Activated CD8-positive, alpha-beta memory T cell treated with anti-CD3 and anti-CD28 coated beads for 1 hour (primary cell): ENCODE measurements at places on chromosomes 4 and X.

DNA sequence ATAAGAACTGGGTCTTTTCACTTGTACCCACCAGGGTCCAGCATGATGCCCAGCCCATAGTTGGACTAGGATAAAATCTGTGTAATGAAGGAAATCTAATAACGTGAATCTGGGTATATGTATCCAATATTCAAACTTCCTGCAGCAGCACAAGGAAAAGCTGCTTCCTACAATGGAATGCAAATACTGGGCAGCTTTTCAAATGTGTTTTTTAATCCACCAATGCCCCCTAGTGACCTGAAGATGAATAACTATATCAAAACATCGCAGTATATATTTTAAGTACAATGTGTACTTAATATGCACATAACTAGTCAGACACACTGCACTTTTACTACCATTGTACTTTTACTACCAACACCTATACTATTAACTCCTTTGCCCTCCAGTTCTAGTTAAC lies 5.3 kb downstream of the APOO start:
- DNase-seq, result no peak

- no peak for DNase-seq
Measured at GRCh38 chr4:105622269-105622668, 69.8 kb downstream of the ARHGEF38 start.

GRCh38 chrX:41912923-41913322 lies 10.4 kb downstream of the CASK start:
- no peak for DNase-seq

DNA sequence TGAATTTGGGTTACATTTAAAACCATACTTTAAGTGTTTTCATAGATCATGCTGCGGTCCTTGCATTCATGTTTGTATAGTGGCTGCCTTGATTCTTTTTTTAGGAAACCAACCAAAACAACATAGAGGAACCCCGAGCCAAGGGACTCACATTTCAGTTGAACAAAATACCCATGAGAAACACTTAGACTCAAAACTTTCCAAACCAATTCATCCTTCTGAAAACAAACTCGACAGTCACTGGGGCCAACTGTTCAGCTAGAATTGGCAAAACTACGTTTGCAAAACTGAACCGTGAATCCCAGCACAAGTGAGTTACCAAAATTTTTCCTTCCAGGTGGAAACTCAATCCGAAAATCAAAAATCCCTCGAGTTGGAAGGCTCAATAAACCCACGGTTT lies 1.4 kb downstream of the ADGRA3 start:
- no peak for DNase-seq

DNA sequence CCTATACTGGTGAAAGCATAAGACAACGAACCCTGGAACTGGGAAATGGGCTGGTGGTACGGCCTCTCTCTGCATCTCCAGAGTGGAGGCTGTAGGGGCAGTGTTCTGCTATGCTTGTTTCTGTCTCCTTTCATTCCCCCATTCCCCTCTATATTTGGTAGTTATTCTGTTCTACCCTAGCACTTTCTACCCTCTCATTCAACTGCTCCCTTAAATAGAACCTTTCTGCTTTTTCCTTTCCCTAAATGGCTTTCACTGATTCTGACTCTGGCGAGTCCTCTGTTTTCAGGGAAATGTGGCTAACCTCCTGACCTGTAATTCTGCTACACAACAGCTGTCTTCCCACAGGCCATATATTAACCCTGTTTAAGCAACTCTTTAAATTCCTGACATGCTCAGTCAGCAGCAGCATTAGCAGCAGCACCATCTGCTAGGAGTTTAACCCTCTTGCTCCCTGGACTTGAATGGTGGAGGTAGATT lies 94.2 kb downstream of the CXCL13 start:
- no peak for DNase-seq

DNA sequence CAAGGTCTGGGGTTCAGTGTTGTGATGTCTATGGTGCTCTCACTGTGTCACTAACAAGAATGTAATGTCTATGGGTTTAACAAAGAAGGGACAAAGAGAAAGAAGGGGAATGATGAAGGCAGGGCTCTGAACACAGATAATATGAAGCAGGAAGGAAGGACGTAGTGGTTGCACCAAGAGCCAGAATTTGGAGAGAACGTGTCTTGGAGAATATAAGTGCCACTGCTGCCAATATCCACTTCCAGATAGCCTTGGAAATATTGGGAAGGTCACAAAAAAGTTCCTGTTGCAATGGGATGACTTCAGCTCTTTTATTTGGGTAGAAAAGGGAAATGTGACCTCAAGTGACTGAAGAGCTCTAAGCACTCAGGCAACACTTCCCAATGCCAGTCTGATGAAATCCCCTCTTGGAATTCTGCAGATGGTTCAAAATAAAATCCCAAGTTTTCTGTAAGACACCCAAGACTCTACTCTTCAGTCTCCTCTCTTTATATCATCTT lies 131.8 kb downstream of the PRKX start:
- DNase-seq, result no peak
